ENCODE measurements at places on chromosomes 2 and 18. TPM values are rescaled to one million over a fixed set of nuclear protein-coding genes. Genes with fewer than 3 reads are reported as not detected.

DNA sequence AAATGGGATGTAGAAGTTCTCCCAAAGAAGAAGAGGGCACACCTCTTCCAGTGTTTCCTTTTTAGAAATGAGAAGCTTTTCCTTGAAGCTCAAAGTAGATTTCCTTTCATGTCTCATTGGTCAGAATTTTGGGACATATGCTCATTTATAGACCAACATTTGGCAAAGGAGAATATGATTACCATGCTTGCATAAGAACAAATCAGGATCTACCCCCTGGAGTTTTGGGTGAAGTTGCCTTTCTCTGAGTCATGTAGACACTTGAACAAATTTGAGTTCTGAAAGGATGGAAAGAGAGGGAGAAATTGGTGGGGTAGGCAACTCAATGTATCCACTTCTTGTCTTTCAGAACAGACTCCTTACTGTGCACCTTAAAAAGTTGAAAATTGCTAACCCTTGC lies 409.0 kb downstream of the SLC4A3 start:
- DNase-seq = no peak

PLGLB1 gene
- total RNA-seq = 8.4 TPM

LRP2 gene
- total RNA-seq = 54.2 TPM

GRCh38 chr2:231373184-231373583 lies 22.3 kb upstream of the B3GNT7 start:
- DNase-seq = no peak

CMPK2 gene
- 4.5 TPM for total RNA-seq

SP9 gene
- 1.4 TPM for total RNA-seq

GRCh38 chr2:197011801-197012641 lies 85.5 kb upstream of the PGAP1 start:
- no peak for DNase-seq

DNA sequence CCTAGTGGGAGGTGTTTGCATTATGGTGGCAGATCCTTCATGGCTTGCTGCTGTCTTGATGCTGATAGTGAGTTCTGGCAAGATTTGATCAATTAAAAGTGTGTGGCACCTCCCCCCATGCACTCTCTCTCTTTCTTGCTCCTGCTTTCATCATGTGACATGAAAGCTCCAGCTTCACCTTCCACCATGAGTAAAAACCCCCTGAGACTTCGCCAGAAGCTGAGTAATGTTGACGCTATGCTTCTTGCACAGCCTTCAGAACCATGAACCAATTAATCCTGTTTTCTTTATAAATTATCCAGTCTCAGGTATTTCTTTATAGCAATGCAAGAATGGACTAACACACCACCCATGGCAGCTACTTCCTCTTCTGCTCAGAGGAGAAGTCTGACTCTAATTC lies 2181.4 kb upstream of the PIK3C3 start:
- no peak for DNase-seq

DNA sequence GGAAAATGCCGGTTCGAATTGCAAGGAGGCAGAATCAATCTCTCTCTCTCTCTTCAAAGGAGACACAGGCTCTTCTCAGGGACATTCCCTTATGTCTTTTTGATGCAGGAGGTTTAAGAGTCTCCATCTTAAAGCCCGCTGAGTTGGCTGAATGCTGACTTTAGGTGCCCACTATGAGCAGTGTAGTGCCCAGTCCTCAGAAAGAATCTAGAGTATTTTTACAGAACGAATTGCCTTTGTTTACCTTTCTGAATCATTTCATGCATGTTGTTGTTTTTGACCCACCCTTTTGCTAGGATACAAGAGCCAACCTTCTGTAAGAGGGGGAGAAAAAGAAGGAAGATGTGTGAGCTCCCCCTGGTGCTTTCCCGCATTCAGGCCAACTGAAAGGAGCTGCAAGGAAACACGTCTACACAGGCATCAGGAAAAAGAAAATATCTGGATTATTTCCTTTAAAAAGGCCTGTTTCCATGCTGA lies 193.5 kb upstream of the TCF4 start:
- DNase-seq = no peak

DNA sequence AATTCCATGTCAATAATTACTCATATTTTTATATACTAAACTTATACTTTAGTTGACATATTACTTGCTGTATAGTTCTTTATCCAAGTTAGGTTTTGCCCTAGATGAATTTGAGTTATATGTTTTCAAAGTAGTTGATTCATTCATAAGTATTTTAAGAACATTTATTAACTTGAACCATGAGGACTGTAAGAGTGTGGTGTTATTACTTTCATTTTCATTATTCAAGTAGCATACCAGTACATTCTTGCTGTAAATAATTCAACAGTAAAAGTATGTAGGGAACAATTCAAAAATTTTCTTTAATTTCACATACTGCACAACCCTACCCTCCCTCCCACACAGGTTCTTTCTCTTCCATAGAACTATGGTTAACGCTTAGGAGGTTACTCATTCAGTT lies 75.4 kb downstream of the ANKRD12 start:
- DNase-seq = no peak

DNA sequence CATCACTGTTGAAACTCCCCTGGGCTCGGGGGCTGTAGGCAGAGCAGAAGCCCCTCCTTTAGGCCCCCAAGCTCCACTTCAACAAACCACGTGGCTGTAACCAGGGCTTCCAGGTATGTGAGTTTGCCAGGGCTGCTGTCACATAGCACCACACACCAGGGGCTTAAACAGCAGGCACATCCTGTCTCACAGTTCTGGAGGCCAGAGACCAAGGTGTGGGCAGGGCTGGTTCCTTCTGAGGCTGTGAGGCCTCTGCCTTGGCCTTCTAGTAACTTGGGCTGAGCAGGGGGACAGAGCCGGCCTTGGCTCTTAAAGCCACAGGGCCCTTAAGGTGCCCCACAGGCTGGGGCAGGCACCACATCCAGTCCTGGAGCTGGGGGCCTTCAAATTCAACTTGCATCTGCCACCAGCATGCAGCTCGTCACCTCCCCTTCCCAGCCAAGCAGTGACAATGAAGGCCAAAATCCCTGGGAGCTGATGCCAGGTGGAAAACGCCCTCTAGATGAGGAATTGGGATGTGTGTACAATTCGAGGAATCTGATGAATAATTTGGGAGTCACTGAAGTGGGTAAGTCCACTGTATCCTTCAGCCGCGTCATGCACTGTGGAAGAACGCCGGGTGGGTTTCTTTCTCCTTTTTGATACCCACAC lies 104.2 kb upstream of the ODC1 start:
- no peak for DNase-seq

GRCh38 chr2:135182190-135182589 lies 130.1 kb downstream of the RAB3GAP1 start:
- DNase-seq = no peak

PDE11A gene
- 25.6 TPM for total RNA-seq

TLX2 gene
- 0.18 TPM for total RNA-seq

GRCh38 chr18:23738151-23738550 lies 48.9 kb downstream of the LAMA3 start:
- DNase-seq = no peak

DNA sequence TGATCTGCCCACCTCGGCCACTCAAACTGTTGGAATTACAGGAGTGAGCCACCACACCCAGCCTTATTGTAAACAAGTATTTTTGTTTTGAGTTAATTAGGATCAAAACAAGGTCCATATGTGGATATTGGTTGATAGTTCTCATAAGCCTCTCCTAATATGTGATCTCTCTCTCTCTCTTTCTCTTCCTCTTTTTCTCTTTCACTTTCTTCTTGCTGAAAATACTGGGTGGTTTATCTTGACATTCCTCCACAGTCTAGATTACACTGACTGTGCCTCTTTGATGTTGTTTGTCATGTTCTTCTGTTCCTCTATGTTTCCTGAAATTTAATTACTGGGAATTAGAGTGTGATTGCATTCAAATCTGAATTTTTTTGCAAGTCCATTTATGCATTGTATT lies 547.5 kb upstream of the NRXN1 start:
- DNase-seq = no peak

SP5 gene
- total RNA-seq = 2.7 TPM

DNA sequence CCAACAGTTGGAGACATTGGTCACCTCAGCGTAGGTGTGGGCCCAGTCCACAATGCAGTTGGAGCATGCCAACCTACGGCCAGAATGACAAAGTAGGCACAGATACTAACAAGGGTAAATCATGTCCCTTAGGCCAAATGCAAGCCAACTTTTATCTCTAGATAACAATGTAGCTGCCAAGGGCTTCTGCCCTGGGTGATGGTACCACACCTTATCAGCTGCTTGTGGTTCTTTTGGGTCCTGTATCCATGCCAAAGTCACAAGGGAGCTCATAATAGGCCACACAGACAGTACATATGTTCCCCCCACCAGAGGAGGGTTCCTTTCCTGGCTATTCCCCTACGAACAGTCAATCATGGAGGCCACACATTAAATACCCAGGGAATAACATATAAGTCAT lies 19.1 kb downstream of the PHOSPHO2 start:
- no peak for DNase-seq

GRCh38 chr2:149858901-149859634 lies 271.5 kb upstream of the MMADHC start:
- no peak for DNase-seq

Measured in mesothelial cell of epicardium (in vitro differentiated cells).